ENCODE measurements at places on chromosomes 4 and X.

GRCh38 chr4:148447681-148448080 lies 5.5 kb upstream of the NR3C2 start:
- DNase-seq: no peak

DNA sequence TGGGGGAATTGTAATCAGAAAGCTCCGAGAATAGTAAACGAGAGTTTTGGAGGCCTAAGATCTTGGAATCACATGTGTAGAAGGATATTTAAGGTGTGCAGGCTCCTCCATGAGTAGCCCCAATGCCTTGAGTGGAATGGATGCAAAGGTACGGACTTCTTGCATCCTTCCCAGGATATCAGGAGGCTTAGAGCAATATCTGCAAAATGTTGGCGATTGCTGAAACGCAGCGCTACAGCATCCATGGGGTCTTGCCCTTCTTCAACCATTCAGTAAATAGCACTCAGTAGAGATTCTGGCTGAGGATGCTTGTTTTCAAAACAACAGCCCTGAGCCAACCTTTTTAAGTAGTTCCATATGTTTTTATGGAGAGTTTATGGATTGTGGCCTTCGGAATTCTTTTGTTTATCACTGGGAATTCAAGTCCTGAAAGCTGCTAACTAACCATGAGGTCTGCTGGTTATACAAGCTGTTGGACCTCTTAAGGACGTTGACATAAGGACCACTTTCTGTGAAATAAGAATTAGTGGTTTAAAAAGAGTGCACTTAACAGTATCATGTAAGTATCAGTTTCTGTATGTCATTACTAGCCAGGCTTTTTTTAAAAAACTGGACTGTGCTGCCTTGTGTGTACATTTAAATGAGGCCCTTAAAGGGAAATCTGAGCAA lies 228.8 kb upstream of the PGRMC2 start:
- DNase-seq: peak; percentile 3

GRCh38 chr4:125703443-125703842 lies 388.7 kb downstream of the FAT4 start:
- no peak for DNase-seq

- DNase-seq: no peak
Measured at GRCh38 chr4:2741626-2742025, 14.5 kb downstream of the TNIP2 start.

GRCh38 chr4:52659001-52659721 lies at the start of gene USP46:
Gene USP46, minus strand, starts transcription at chr4:52659301. Its CDS starts 151 bp downstream, at chr4:52659150.
- DNase-seq: peak; percentile 73

- DNase-seq: no peak
Measured at GRCh38 chr4:153261461-153261860, 57.2 kb downstream of the TRIM2 start.

DNA sequence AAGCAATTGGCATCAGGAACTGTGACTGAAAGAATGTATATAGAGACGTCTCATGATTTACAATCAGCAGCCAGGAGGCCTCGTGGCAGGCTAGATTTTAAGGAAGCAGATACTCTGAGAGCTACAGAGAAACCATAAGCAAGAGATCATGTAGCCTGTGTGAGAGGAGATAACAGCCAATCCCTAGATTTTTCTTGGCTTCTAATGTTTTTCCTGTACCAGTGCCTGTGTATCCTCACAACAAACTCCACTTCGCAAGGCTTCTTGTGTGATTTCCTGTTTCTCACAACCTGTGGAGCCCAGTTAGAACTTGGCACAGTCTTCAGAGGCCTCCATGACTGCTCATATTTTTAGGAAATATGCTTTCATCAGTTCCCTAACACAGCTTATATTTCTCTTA lies 147.9 kb downstream of the PTCHD1 start:
- no peak for DNase-seq

DNA sequence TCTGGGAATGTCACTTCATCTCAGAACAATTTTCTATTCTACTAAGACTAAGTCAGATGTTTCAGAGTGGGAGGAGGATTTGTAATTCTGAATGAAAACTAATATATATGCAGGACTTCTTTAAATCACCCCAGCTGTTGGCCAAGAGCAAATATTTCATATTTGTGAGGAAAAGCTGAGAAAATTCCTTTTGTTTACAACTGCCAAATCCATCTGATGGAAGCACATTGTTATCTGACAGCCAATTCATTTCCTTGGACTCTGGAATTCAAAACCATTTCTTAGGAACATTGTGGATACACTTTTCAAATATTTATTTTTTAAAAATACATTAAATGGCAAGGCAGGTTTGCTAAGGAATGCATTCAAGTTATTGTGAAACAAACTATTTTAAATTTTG lies 8.0 kb downstream of the SLIT2 start:
- no peak for DNase-seq
